ENCODE measurements at places on chromosomes 13 and 19.

GRCh38 chr19:46951171-46951986 is 68.3 kb upstream of the NPAS1 start:
- DNase-seq = no peak

DNA sequence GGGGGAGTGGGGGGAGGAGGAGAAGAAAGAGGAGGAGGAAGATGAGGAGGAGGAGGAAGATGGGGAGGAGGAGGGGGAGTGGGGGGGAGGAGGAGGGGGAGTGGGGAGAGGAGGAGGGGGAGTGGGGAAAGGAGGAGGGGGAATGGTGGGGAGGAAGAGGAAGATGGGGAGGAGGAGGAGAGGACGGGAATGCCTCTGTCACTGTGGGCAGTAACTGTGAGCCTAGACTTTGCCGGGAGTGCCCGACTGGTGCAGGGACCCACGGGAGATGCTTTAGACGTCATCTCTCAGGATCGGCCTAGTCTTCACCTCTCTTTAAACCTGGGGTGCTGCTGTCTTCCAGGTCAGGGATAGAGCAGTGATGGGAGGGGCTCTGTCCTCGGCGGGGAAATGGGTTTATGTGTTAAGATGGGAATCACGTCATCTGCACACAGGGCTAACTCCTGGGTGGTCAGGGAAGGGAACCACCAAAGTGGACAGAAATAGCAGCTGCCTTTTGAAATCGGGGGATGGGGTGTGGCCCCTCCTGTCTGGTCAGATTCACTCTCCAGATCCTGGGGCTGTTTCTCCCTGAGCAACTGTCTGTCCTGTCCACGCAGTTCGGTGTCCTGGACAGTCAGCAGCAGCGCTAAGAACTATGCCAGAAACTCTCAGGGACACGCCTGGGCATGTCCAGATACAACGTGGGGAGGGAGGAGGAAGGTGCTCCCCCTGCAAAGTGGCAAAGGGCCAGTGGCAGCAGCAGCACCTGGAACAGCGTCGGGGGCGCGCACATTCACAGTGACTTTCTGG is 26.9 kb downstream of the GAS6 start:
- DNase-seq = no peak

DNA sequence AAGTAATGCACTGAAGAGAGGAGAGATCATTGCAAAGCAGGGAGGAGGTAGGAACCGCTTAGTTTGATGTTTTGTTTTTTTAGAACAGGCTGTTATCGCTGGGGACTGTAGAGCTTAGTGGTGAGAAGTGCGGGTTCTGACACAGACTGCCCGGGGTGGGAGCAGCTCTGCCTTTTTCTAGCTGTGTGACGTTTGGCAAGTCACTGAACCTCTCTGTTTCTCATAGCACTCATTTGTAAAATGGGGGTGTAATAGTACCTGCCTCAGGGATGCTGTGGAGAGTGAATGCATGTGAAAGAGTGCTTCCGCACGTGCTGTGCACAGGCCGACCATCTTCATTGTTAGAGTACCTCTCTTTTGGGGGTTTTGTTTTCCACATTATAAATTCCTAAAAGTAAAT is 19.3 kb downstream of the PRAM1 start:
- no peak for DNase-seq

- no peak for DNase-seq
These were observed 942.4 kb upstream of the PCDH20 start for GRCh38 chr13:62357887-62358645.

GRCh38 chr19:39208175-39208795 is 4.2 kb upstream of the SYCN start:
- DNase-seq = no peak

- peak; percentile 93 for DNase-seq
These were observed 890 bp upstream of the ZNF611 start for GRCh38 chr19:52735734-52736133.

DNA sequence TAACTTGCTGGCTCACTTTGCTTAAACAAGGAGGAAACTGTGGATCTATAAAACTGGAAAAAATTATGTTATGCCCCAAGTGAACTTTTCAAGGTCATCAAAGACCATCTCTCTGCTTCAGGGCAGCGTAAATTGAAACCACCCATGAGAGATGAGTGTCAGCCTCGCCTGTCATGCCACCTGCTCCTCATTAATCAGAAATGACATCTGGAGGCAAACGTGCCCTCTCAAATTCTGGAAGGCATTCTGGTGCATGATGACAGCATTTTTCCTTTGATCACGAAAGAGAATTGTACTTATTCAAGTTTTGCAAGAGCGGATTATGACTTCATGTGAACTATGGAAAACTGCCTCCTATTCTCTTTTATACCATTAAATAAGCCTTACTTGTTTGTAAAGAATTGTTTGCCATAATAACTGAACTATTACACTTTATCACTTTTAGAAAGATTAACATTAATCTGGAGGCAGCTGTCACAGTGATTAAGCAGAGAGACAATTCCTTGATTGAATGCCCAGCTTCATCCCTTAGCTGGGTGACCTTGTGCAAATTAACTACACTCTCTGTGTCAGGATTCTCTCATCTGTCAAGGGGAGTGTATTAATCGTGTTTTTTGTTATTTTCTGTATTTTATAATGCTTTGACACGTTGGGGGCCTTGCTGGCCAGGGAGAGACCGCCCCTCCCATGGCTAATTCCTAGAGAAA is 17.0 kb upstream of the SACS start:
- peak; percentile 6 for DNase-seq

- no peak for DNase-seq
These were observed 1.4 kb downstream of the DCUN1D2 start for GRCh38 chr13:113489171-113489548.

GRCh38 chr13:26727633-26728032 is 33.0 kb downstream of the GPR12 start:
- no peak for DNase-seq

GRCh38 chr13:93502987-93503615 is 276.5 kb downstream of the GPC6 start:
- no peak for DNase-seq

DNA sequence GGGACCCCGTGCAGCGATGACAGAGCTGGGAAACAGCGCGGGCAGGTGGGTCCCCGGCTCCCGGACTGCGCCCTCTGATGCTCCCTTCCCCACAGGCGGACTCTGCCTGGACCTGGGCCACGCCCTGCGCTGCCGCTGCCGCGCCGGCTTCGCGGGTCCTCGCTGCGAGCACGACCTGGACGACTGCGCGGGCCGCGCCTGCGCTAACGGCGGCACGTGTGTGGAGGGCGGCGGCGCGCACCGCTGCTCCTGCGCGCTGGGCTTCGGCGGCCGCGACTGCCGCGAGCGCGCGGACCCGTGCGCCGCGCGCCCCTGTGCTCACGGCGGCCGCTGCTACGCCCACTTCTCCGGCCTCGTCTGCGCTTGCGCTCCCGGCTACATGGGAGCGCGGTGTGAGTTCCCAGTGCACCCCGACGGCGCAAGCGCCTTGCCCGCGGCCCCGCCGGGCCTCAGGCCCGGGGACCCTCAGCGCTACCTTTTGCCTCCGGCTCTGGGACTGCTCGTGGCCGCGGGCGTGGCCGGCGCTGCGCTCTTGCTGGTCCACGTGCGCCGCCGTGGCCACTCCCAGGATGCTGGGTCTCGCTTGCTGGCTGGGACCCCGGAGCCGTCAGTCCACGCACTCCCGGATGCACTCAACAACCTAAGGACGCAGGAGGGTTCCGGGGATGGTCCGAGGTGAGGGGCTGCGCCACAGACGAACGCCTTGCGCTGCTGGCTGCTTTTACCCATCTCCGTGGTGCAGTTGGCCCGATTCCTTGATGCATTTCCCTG is 7.8 kb upstream of the SELENOV start:
- peak; percentile 23 for DNase-seq

DNA sequence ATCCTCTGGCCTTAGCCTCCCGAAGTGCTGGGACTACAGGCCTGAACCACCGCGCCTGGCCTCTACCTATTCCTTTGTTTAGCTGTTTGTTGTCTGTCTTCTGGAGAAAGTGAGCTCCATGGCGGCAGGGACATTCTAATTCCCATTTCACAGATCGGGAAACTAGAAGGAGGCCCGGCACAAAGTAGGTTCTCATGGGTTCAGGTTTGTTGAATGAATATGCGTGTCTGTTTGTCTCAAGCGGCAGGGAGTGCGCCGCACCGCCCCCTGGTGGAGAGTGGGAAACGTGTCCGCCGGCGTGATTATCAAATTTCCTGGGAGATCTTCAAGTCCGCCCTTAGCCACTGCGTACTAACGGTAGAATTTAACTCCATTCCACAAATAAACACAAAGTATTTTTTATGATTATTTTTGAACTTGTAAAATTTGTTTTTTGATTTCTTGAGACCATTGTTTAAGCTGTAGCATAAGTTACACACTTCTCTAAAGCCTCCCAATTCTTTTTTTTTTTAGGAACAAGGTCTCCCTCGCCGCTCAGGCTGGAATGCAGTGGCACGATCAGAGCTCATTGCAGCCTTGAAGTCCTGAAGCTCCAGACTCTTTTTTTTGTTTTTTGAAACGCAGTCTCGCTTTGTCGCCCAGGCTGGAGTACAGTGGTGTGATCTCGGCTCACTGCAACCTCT is 8.9 kb upstream of the CCDC9 start:
- DNase-seq = peak; percentile 28

DNA sequence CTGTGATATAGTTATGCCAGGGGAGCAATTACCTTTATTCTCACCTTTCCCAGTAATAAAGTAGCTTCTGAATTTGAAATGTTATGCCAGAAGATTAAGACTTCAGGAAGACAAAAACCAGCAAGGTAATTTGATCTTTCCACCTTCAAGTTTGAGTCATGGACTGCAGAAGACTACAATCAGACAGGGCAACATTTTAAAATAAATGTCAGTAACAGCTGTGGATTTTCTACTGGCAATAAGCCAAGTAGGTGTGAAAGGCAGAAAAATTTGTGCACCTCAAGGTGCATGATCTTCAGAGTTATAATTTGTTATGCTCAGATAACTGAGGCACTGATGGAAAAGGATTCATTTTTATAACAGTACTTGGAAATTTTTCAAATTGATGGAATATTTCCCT is 54.9 kb downstream of the SLITRK1 start:
- no peak for DNase-seq

DNA sequence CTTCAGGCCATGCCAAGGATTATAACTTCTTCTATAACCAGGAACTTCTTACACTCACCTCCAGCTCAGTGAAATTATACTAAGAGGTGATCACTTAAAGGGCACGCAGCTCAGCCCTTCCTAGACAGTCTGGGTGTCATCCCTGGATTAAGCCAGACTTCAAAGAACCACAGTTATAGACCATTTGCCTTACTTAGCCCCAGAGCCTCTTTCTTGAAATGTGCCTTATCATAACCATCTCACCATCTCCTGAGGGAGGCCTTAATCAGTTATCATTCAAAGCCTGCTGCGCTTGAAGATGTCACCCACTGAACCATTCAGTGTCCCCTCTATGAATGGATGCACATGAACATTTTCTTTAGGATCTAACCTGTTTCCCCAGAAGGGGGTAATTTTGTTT is 10.1 kb upstream of the DHRS12 start:
- no peak for DNase-seq

- no peak for DNase-seq
These were observed 1669.9 kb upstream of the SPRY2 start for GRCh38 chr13:82010780-82011179.

DNA sequence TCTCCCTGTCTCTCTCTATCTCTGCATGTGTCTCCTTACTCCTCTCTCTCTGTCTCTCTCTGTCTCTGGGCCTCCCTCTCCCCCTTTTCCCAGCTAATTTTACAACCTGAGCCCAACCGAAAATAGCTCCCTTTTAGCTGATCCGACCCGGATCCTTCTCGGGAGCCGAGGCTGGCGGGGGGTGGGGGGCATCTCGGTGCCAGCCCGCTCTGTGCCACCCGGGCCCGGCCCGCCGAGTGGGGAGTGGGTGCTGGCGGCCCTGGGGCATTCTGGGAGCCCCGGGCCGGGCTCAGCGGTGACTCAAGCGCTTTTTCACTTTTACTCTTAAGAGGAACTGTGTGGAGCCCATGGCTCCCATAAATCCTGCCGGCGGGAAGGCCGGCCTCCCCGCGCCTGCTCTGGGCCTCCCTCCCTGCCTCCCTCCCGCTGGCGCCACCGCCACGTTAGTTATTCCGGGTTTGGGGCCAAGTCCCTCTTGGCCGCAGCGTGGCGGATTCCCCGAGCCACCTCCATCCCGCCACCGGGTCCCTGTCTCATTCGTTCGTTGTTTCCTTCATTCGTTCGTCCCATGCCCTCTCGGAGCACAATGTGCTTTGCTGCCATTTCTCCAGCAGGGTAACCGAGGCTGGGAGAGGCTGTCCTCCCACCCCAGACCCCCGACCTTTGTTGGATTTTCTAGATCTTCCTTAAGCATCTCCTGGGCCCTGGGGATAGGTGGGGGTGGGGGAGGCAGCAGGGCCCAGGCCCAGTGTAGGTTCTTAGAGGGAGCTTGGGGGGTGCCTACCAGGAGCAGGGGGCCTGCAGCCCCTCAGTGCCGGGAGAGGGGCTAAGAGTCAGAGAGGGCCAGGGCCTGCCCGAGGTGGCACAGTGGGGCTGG is 3.2 kb downstream of the NFIC start:
- DNase-seq = no peak

DNA sequence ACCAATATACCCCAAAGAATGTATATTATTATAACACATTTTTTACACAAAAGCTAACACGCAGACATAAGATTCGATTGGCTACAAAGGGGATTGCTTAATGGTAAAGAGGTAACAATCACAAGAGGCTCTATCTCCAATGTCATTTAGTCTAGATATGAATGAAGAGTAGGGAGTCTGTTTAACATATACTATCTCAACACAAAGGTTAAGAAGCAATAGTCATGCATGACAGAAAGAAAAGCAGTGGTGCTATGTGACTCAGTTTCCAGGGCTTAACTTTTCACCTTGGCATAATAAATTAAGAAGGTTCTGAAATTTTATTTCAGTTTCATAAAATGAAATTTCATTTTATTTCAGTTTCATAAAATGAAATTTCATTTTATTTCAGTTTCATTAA is 33.3 kb downstream of the UFM1 start:
- DNase-seq = no peak

DNA sequence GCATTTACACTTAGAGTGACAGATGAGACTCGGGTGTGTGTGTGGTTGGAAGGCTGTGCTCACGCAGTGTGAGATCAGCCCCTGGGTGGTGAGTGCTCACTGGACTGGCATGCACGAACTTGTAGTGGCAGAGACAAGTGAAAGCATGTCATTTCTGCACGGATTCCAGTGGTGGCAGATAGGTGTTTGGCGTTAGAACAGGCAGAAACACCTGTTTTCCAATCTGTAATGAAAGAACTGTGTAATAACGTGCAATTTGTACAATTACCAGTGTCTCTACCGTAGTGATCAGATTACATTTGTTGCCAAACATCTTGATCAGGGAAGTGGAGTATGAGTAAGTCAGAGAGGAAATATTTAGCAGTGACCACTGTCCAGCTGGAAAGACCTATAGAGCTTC is 8.2 kb downstream of the LAMP1 start:
- DNase-seq = no peak

Data from NCI-H2029 (cell line).